ENCODE measurements at places on chromosomes 16 and 17. TPM values are rescaled to one million over a fixed set of nuclear protein-coding genes. Genes with fewer than 3 reads are reported as not detected.

Gene KCNH6
- total RNA-seq, result not detected

Gene HS3ST4
- not detected for total RNA-seq

Gene DOC2A
- total RNA-seq, result 2.7 TPM

Gene GFAP
- not detected for total RNA-seq

Gene RND2
- 0.07 TPM for total RNA-seq

Gene KRT33A
- not detected for total RNA-seq

Gene MEOX1
- total RNA-seq, result 0.50 TPM

Gene ZNF48
- total RNA-seq, result 18.3 TPM

Gene KRT40
- not detected for total RNA-seq

Gene CNGB1
- not detected for total RNA-seq

Gene CETP
- not detected for total RNA-seq

Gene LLGL2
- total RNA-seq, result 6.5 TPM

Gene CDRT15L2
- not detected for total RNA-seq

Gene PPP1R1B
- not detected for total RNA-seq

Gene KRTAP4-6
- total RNA-seq, result not detected

Gene KRTAP2-3
- total RNA-seq, result not detected

Gene CUEDC1
- total RNA-seq, result 0.58 TPM

Gene SLC5A11
- total RNA-seq, result not detected

Gene RAC3
- total RNA-seq, result 11.5 TPM

Gene TSPOAP1
- 23.6 TPM for total RNA-seq

Gene NPIPB9
- total RNA-seq, result 3.6 TPM

Gene MYH8
- not detected for total RNA-seq

Gene CCL14
- total RNA-seq, result not detected

Gene CXCL16
- 2.5 TPM for total RNA-seq

Gene GP1BA
- total RNA-seq, result not detected

Gene GUCY2D
- not detected for total RNA-seq

Gene EPOP
- 54.9 TPM for total RNA-seq

Gene DEXI
- total RNA-seq, result 38.0 TPM

Gene NHLRC4
- 1.1 TPM for total RNA-seq

Gene RSKR
- total RNA-seq, result 43.8 TPM

Gene SMTNL2
- not detected for total RNA-seq

Gene TOX3
- not detected for total RNA-seq

Gene CHP2
- total RNA-seq, result not detected

Gene SYT17
- 1.9 TPM for total RNA-seq

Gene FOXF1
- not detected for total RNA-seq

Gene ABCA8
- total RNA-seq, result not detected

Gene BRIP1
- total RNA-seq, result 19.9 TPM

Gene KRTAP9-7
- not detected for total RNA-seq

Gene AGRP
- not detected for total RNA-seq
